ENCODE measurements at places on chromosomes 4 and X.

- no peak for DNase-seq
Measured at GRCh38 chrX:13119386-13119785, 75.0 kb upstream of the FAM9C start.

- no peak for DNase-seq
Measured at GRCh38 chr4:85928775-85929591, 430.9 kb downstream of the MAPK10 start.

DNA sequence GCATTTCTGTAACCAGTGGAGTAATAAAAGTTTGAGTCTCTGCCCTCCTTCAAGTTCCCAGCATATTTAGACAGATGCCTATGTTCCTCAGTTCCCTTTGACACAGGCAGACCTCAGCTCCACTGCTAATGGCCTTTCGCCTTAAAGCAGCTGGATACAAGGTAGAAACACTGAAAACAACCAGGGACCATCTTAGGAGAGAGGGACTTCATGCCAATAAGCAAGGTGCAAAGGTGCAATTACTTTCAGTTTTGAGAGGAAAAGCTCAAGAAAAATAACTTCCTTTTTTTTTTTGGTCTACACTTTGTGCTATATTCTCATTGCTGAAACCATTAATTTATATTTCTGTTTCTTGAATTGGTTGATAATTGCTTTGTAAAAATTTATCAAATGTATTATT, 781.9 kb upstream of the GALNTL6 start:
- DNase-seq: no peak

DNA sequence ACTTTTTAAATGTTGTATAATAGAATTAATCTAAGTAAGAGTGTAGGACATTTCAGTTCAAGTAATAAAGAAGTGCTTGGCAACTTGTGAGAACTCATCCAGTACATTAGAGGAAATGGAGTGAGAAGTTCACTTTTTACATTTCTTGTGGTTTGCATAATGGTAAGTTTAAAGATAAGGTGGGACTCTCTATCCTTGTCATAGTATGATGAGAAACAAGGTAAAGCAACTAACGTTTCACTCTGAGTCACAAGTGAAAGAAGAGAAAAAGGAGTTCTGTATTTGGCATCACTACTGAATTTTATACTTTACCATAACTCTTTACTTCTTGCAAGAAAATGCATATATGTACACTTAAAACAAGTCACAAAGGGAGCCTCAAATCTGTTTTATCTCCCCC, 219.4 kb downstream of the SLC4A4 start:
- DNase-seq: no peak

DNA sequence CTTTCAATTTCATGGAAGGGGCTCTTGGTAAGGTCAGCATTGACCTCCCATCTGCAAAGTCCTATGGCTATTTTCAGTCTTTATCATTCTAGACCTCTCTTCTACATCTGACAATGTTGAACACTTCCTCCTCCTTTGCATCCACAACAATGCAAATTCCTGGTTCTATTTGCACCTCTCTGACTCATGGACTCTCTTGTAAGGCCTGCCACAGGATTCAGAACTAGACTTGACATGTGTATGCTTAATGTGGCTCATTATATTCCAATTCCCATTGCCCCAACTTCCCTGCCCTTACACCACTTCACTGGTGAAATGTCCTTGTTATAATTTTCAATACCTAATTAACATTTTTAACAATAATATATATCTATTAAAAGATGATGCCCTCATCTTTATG, 314.3 kb upstream of the FGF13 start:
- DNase-seq: no peak

GRCh38 chr4:121139533-121140222, 24.4 kb downstream of the TNIP3 start:
- no peak for DNase-seq

DNA sequence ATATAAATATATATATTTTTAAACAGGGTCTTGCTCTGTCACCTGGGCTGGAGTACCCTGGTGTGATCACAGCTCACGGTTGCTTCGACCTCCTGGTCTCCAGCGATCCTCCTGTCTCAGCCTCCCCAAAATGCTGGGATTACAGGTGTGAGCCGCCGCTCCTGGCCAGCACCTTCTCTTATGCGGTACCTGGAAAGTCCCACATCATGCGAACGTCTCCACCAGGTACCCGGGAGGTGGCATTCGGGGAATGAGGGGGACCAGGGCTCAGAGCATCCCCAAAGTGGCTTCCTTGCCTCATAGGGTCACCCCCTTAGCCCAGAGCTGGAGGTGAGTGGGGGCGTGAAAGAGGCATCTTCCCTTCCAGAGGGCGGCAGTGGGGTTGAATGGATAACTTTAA, 84.0 kb upstream of the PPP2R3B start:
- no peak for DNase-seq

GRCh38 chr4:99402765-99403164, 32.4 kb downstream of the ADH7 start:
- DNase-seq: no peak

DNA sequence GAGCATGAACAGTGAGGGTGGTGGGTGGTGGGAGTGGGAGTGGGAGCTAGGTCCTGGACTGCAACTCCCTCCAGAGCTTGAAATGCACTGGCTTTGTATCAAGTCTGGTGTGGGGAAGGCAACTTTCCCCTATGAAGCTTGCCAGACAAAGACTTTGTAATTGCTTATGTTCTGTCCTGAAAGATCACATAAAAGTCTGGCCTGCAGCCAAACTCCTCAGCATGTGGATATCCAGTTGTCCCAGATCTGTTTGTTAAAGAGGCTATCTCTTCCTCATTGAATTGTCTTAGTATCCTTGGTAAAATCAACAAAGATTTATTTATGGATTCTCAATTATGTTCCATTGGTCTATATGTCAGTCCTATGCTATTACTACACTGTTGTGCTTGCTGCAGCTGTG, 607.9 kb downstream of the GLUD2 start:
- no peak for DNase-seq

DNA sequence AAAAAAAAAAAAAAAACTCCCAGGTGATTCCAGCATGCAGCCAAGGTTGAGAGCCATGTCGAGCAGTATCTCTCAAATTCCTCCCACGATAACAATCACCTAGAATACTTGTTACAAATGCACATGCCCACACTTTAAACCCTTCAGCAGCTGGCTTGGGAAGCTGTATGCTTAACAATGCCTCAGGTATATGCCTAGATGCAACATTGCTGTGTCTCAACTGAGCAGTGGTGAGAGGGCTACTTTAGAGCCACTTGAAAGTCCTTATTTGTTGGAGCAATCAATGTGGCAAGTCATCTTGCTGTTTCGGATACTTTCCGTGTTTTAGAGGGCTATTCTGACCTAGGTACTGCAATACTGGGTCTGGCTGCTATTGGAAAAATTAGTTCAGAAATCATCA, 487.4 kb downstream of the INPP4B start:
- DNase-seq: no peak

DNA sequence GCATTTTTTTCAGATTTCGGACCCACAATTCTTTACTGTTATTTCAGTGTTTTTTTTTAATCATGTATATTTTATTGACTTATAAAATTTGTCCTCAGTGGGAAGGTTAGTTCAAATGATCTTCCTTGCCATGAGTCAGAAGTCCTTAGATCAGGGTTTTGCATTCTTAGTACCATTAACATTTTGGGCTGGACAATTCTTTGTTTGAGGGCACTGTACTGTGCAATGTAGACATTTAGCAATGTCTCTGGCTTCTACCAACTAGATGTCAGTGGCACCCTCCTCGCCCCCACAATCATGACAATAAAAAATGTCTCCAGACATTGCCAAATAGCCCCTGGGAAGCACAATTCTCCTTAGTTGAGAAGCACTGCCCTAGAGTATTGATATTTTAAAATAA, 176.6 kb downstream of the VEGFC start:
- DNase-seq: no peak

DNA sequence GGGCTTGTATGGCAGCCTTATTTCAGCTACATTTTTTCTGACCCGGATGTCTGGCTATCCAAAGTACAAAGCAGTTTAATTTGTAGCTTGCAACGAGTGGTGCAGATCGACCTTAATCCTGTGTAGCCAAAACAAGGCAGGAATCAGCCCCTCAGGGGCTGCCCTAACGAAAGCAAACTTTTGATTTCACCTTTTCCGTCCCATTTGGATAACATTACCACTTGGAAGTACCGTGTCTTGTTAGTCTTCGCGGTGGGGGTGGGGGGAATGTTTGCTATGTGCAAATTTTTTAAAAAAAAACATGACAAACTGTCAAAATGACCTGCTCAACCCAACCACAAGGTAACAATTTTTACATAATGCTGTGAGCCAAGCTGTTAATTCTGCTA, 766 bp upstream of the DNAJB14 start:
- no peak for DNase-seq

DNA sequence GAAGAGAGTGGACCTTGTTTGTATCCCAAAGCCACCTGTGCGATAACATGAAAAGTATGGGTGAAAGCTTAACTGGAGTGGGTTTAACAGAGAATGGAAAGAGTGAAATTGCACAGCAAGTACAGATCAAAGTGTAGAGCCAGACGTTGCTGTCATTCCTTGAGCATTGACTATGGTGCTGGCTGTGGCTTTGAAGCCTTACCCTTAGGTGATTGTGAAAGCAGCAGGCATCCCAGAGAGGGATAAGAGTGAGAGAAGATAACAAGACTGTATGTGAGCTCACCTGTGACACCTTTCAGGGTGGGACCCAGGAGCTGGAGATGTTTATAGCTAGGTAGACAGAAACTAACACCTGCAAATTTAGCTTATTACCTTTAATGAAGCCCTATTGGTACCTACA, 77.6 kb downstream of the CFAP299 start:
- DNase-seq: no peak

- DNase-seq: no peak
Measured at GRCh38 chr4:41660352-41660751, 88.2 kb downstream of the PHOX2B start.

DNA sequence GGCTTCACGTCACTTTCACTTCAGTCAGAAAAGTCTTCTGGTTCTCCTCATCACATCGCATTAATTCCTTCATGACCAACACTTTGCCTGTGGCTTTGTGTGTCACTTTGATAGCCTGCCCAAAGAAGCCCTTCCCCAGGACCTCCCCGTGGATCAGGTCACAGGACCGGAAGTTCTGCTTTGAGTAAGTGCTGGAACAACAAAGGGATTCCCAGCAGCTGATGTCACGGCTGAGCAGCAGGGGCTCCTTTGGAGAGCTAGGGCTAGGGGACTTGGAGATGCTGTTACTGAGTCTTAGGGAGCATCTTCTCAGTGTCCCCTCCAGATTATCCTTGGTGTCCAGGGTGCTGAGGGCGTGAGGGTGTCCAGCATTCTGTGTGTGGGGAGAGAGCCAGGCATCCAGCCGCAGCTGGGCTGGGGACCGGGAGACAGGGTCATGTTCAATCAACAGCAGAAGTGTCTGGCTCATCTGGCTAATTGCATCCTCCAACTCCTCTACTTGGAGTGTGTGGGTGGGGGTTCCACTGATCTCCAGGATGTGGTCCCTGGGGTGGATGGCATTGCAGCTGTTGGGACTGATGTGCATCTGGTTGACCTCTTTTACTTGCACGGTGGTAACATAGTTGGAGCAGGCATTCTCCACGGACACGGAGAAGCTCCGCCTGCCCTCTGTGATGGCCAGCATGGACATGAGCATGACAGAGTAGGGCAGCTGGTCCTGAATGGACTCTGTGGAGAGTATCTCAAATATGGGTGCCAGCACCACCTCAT, 39.2 kb upstream of the ARHGAP6 start:
- DNase-seq: no peak

DNA sequence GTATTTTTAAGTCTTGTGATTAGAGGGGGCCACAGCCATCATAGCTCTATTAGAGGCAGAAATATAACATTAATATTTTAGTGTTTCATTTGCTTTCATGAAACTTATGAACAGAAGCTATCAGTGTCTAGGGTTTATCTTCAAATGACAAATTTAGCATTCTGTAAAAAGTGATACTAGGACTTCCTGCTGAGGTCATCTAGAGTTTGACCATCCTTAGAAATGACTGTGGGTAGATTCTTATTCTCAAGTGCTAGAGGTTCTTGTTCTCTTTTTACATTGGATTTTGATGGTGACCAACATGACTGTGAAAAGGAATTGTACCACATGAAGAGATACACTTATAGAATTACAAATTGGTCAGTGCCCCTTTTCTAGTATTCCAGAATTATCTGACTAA, 568.6 kb downstream of the RPA4 start:
- no peak for DNase-seq

DNA sequence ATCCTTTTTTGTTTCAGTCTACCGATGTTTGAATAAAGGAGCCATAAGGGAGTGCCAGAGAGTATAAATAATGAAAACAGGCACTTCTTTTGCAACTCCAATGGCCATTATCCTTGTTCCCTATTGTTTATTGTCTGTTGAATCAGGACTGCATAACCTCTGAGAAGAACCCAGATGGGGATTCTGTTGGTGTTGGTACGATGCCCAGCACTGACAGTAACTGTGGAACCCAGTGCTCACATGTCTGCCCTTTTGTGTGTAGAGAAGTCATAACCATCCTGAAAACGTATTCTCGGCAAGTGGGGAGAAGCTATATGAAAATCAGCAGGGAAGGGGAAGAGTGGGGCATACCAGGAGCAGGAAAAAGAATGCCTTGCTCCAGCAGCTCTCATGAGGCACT, 195.1 kb upstream of the EDNRA start:
- no peak for DNase-seq

DNA sequence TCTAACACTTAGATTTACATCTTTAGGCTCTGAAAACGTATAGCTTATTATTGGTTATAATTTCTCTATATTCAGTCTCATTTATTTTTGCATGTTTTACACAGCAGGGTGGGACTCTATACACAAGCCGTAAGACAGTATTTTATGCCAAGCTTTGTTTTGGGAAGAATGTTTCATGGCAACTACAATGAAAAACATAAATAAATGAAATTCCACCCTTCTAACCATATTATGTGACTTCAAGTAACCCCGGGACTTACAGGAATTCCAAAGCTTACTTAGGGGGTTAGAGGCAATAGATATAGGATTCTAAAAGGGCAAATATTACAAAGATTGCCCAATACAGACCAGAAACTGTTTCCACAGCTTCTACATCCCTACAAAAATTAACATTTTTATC, 370.9 kb downstream of the PRR32 start:
- no peak for DNase-seq

- no peak for DNase-seq
Measured at GRCh38 chr4:39043861-39044363, 11.7 kb upstream of the TMEM156 start.

All from activated naive CD4-positive, alpha-beta T cell (primary cell).